Caco-2 (cell line): ENCODE measurements at places on chromosomes 11 and 22.
A peak's percentile ranks its signal among the peaks of the same experiment; 100 is the strongest.

DNA sequence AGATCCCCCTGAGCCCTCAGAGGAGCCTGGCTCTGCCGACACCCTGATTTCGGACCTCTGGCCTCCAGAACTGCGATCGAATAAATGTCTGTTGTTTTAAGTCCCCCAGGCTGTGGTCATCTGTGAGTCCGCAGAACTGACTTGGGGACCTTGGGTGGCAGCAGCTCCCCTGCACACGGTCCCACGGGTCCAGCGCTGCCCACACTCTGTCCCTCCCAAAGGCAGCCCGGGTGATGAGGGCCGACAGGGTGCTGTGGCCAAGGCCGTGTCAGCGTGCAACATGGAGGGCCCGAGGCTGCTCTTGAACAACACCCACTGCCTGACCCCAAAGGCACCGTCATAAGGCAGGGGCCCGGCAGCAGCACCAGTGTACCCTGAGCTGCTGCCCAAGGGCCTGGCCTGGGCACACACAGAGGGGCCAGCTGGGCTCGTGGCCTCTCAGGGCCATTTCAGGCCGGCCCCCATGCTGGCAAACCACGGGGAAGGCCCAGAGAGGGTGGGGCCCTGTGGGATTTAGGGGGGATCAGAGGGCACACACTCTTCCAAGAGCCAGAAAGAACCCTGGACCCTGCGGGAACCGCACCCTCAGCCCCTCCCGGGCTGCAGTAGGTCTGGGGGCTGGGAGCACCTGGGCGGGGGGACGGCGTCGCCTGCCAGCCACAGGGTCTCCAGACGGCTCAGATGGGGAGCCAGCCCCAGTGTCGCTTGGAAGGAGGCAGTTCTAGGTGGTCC lies 77.1 kb upstream of the PRR5 start:
- DNase-seq = no peak

DNA sequence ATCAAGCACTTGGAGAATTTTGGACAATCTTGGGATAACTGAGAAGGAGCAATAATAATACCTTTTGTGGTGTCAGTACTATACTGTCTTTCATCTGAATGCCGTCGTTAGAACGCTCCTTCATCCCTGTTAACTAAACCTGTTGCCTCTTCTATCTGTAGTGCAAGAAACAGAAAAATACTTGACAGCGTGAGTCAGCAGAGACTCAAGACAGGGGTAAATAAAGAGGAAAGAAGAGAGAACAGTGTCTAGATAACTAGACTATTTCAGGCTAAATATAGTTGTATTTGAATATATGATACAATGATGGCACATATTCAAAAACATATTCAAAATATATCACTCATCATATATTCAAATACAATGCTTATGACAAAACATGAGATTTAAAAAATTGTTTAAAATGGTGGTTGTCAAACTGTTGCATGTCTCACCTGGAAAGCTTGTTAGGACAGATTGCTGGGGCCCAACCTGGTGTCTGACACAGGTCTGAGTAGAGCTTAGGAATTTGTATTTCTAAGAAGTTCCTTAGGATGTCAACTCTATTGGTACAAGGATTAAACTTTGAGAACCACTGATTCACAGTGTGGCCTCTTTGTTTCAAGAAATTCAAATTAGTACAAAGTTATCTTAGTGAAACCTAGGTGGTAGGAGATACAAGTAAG lies 17.4 kb downstream of the OOSP4A start:
- DNase-seq = no peak

DNA sequence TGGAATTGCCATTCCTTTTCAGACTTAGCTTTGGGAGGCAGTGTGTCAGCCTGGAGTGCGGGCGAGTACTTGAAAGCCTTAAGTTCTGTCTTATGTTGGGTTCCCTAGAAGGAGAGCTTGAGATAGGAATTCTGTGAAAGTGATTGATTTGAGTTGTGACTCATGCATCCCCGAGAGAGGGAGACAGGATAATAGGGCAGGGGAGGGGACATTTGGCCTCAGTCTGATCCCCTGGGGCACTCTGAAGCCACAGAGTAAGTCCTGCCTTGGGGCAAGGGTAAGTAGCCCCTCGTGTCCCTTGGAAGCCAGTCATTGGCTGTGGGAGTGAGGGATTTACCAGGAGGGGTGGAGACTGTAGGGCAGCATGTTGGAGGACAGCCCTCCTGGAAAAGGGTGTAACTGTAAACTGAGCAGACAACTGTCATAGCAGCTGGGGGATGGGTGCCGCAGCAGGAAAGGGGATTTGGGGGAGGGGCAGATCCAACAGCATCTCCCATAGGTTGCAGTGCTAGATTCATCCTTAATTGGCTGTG lies 44.0 kb downstream of the KIAA1671 start:
- DNase-seq = peak; percentile 38

DNA sequence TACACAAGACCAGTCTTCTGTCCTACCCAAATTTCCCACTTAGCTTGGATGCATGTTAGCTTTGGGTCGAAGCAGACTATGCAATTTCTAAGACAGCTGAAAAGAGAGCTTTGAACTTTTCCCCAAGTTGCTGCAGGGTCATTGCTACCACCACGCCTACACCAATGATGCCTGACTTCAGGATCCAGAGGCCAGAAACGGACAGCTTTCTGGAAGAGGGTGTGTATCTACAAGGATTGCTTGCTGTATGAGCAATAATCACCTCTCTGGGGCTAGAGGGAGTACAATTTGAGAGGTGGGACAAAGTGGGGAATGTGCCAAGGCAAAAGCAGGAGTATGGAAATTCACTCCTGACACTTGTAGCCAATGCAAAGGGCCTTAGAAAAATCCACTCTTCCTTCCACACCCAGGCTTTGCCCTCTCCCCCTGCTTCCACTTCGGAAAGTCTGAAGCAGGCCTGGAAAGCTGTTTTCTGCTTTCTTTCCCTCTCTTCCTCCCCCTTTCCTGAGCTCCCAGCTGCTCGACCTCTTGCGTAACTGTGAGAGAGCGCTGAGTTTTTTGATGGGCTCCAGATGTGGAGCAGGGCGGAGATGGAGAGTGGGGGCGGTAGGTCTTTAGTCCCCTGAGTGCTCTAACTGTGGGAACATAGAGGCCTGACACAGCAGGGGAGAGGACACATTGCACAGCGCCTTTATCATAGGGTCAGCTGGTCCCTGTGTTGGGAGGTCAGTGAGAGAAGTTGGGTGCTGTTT lies 2.1 kb upstream of the PHLDB1 start:
- no peak for DNase-seq

GRCh38 chr11:76007166-76007565 lies 192.2 kb downstream of the UVRAG start:
- DNase-seq = no peak

DNA sequence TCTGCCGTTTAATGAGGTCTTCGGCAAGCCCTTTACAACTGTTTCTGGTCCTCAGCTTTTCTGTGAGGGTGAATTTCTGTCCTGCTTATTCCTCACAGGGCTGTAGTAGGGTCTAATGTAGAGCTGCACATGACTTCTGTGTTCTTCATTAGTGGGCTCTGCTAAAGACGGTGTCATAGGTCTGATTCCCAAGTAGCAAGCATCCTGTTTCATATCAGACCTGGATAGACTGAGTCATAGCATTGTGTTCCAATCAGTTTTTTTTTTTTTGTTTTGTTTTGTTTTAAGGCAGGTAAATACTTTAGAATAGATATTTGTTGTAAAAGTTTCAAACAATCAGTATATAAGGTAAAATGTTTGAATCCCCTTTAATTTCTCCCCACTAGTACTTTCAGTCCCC lies 35.4 kb downstream of the BIRC2 start:
- no peak for DNase-seq

DNA sequence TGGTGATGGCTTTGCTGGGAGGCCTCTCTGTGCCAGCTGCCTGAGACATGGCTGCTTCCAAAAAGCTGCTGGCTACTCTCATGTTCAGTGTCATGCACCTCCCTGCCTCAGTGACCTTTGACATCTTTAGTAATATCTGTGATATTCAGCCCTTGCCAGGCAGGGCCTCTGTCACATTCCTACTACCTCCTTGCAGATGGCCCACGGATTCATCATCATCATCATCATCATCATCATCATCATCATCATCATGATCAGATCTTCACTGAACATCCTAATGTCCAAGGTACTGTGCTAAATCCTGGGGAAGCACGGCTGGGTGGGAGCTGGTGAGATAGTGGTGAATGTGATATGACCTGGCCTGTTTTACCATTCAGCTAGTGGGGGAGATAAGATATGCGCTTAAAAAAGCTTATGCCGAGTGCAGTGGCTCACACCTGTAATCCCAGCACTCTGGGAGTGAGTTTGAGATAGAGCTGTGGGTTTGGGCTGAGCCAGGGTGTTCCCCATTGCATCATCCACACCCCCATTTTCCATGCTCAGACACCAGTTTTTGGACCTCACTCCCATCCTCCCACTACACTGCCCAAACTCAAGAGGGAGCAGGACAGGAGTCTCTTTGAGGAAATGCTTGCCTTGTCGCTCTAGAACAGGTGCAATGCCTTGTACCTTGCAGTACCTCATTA lies 17.1 kb upstream of the TMPRSS13 start:
- no peak for DNase-seq

- DNase-seq = no peak
These were observed 67.4 kb upstream of the PRDM11 start for GRCh38 chr11:45079075-45079444.

GRCh38 chr11:117657794-117658193 lies 139.2 kb downstream of the DSCAML1 start:
- no peak for DNase-seq

GRCh38 chr11:125167954-125168835 lies 3.6 kb downstream of the PKNOX2 start:
- DNase-seq = peak; percentile 22

- DNase-seq = no peak
These were observed 1.7 kb downstream of the GDPD5 start for GRCh38 chr11:75523811-75524664.

DNA sequence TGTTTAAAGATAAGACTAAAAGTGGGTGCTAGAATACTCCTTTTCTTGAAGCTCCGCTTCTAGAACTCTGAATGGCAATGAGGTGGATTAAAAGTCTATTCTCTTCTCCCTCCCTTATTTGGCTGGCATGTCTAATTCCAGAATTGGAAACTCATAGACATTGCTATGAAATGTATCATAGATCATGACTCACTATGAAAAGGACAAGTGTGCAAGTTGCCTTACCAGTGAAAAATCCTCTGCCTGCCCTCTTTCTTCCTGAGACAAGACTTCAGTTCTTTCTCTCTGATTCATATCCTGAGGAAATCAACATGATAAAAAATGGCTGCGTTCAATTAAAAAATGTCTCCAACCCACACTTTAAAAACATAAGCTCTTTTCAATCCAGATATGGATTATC lies 73.2 kb upstream of the BLID start:
- no peak for DNase-seq

- DNase-seq = peak; percentile 96
These were observed 3.7 kb downstream of the PDGFB start for GRCh38 chr22:39240831-39241793.

DNA sequence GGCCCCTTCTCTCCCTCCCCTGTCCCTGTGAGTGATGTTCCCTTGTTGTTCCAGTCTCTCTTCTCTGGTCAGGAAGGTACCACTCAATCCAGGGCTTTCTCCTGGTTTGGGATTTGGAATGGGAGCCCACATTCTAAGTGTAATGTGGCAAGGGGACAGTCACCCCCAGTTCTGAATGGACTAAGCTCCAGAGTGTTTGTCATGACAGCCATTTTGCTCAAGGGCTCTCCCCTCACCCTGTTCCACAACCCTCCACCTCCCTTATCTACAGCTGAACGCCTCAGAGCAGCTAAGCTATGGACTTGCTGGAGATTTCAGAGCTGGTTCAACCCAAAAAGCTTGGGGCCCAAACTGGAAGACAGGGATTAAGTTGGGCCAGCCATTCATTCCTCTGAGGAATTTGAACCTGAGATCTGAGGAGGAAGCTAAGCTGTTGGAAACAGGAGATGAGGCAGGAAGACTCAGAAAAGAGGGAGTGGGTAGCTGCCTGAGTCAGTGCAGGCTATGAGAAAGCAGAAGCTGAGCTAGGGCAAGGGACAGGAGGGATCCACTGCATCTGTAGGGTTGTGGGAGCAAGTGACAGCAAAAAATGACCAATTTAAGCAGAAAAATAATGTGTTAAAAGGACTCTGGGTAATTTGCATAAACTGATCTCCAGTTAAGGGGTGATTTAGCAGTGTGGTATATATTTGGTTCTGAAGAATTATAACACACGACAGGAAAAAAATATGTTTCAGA lies 22.9 kb upstream of the FCHSD2 start:
- DNase-seq = peak; percentile 19

DNA sequence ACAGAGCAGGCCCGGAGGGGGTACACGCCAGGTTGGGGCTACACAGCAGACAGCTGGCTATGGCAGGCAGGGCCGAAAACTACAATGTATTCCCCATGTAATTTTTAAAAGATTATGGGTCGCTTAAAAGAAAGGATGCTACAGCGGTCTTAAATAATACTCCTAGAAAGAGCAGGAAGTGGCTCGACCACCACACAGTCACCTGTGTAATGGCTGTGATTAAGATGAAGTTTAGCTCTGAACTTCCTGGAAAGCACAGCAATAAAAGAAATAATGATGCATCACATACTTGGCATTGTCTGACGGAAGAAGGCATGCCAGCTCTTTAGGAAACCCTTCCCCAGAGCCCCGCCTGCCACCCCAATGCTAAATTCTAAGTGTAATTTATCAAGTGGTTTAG lies 32.6 kb downstream of the WNT11 start:
- DNase-seq = no peak

DNA sequence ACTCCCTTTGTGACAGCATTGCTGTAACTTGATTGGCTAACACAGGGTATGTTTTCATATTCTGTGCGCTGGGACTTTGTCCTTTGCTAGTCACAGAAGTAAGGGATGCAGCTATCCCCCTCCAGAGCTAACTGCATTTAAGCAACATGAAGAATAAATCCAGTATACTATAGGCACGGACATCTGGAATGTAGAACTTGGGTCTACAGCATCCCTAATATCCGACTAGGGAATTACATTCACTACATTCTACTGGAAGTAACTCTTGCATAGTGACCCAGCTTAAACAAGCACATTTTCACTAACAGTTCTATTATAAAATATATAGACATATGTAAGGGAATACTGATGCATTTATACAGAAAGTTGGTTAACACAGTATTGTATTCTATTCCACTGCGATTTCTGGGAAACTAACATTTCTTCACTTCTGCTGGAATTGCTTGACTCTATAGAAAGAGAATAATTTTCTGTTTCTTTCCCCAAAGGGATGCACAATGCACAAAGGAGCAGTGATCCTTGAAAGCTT lies 13.1 kb downstream of the VSIG10L2 start:
- no peak for DNase-seq

- no peak for DNase-seq
These were observed 9.4 kb downstream of the CCDC188 start for GRCh38 chr22:20141186-20142077.

- peak; percentile 21 for DNase-seq
These were observed 64.6 kb downstream of the FLRT1 start for GRCh38 chr11:64100360-64100759.
